ENCODE measurements at places on chromosomes 13 and 19.

DNA sequence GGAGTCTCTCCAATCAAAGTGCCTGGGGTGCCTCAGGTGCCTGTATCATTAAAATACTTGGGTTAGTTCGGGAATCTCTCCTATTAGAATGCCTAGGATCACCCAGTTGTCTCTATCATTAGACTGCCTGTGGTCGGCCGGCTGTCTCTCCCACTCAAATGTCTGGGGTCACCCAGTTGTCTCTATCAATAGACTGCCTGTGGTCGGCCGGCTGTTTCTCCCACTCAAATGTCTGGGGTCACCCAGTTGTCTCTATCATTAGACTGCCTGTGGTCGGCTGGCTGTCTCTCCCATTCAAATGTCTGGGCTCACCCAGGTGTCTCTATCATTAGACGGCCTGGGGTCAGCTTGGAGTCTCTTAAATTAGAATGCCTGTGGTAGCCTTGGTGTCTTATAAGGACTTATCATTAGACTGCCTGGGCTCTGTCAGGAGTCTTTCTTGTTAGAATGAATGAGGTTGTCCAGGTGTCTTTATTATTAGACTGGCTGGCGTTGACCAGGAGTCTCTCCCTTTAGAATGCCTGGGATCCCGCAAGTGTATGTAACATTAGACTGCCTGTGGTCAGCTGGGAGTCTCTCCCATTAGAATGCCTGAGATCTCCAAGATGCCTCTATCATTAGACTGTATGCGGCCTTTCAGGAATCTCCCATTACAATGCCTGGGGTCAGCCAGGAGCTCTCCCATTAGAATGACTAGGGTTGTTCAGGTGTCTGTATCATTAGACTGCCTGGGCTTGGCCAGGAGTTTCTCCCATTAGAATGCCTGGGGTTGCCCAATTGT is 1555.5 kb downstream of the UQCRFS1 start:
- ATAC-seq = no peak

DNA sequence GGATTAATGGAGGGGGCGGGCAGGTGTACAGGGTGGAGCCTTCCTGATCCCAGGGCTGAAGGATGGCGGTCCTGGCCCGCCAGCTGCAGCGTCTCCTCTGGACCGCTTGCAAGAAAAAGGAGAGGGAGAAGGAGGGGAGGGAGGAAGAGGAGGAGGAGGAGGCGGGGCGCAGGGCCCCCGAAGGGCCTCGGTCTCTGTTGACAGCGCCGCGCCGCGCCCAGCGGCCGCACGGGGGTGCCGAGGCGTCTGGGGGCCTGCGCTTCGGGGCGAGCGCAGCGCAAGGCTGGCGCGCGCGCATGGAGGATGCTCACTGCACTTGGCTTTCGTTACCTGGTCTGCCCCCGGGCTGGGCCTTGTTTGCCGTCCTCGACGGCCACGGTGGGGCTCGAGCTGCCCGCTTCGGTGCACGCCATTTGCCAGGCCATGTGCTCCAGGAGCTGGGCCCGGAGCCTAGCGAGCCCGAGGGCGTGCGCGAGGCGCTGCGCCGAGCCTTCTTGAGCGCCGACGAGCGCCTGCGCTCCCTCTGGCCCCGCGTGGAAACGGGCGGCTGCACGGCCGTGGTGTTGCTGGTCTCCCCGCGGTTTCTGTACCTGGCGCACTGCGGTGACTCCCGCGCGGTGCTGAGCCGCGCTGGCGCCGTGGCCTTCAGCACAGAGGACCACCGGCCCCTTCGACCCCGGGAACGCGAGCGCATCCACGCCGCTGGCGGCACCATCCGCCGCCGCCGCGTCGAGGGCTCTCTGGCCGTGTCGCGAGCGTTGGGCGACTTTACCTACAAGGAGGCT is at the start of gene PPM1N:
PPM1N (plus strand) TSS at position 33 of the 785 bp plus-strand sequence; CDS start at position 63, 30 bp downstream.
- peak; percentile 4 for ATAC-seq

- no peak for ATAC-seq
Observed at GRCh38 chr19:16416991-16417390, 54.8 kb downstream of the EPS15L1 start.

- no peak for ATAC-seq
Observed at GRCh38 chr19:45331411-45331810, 8.7 kb upstream of the CKM start.

- no peak for ATAC-seq
Observed at GRCh38 chr13:50291611-50292010, 276.4 kb downstream of the KCNRG start.
